ENCODE measurements at places on chromosomes 16 and 17.

- DNase-seq: no peak
Observed at GRCh38 chr16:57539072-57539796, 2.9 kb upstream of the CCDC102A start.

GRCh38 chr17:28398280-28398981 lies 7.6 kb downstream of the SLC46A1 start:
- no peak for DNase-seq

- DNase-seq: no peak
Observed at GRCh38 chr17:27741361-27741861, 58.9 kb downstream of the NOS2 start.

- no peak for DNase-seq
Observed at GRCh38 chr17:44536090-44536953, 21.0 kb upstream of the FZD2 start.

GRCh38 chr16:59238246-59238645 lies 504.1 kb upstream of the GOT2 start:
- no peak for DNase-seq

DNA sequence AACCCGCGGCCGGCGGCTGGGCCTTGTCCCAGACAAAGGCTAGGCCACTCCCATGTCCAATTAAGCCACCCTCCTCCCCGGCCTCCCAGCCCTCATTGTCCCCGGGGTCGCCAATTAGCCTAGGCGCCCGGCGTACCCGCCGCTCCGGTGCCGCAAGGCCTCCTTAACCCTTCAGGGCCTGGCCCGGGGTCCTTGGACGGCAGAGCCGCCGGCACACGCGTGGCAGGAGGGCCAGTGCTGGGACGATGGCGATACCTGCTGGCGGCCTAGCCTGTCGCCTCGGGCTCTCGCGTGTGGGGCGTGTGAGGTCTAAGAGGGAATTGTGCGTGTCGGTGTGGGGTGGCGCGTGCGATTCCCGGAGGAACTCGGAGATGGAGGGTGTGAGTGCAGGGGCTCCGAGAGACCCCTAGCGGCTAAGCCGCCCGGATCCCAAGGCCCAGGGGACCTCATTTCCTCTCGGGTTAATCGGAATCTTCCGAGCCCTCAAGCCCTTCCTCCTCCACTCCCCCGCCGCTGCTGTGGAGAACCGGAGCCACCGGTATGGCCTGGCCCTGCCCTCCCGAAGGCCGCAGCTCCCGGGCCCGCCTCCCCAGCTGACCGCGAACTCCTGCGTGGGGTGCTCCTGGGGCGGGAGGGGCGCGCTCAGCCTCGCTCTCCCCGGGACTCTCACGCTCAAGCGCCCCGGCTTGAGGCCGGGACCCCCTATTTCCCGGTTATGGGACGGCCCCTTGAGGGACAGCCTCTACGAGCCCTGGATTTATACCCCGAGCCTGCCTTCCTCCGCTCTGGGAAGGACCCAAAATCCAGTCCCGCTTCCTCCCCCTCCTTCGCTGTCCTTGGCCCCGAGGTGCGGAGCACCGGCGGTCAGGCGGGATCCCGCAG lies 11.9 kb downstream of the TBX2 start:
- DNase-seq: peak; percentile 52

DNA sequence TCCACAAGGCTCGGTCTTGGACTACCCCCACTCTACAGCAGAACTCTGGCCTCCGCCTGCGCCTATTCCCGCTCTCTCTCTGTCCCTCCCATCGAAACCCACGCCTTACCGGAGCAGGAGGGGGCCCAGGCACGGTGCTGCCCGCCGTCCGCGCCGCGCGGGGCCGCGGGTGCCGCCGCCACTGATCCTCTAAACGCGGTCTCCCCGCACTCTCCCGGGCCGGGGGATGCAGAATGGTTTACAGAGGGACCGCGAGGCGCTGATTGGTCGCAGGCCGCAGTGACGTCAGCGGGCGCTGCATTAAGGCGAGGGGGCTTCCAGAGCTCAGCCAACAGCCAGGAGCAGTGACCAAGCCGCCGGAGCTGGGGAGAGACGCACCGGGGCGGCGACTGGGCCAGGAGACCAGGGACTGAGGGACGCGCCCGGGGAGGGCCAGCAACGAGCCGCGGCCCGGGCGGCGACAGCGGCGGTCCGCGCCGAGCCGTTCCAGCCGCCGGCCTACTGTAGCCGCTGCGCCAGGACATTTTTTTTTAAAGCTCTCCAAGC lies 747 bp upstream of the LHX1 start:
- no peak for DNase-seq

DNA sequence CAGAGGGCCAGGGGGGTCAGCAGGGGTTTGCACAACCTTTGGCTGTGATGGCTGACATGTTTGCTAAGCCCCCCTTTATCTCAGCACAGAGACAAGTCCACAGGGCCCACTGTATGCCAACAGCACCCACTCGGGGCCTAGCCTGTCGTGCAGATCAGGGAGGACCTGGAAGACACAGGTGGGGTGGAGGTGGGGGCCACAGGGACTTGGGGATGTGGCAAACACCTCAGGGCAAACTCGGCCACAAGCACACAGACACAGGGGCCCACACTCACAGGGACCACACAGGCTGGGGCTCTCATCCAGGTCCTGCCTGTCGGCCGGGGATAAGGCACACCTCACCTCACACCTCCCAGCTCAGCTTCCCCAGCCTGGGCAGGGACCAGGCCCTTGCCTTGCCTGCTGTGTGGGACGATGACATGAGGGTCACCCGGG lies 87.9 kb downstream of the C16orf78 start:
- no peak for DNase-seq

GRCh38 chr17:60846175-60846574 lies 168.5 kb downstream of the BCAS3 start:
- DNase-seq: no peak

- DNase-seq: no peak
Observed at GRCh38 chr16:15952265-15952711, 2.9 kb downstream of the ABCC1 start.

GRCh38 chr17:63549289-63549945 lies 860 bp upstream of the DCAF7 start:
- peak; percentile 25 for DNase-seq

DNA sequence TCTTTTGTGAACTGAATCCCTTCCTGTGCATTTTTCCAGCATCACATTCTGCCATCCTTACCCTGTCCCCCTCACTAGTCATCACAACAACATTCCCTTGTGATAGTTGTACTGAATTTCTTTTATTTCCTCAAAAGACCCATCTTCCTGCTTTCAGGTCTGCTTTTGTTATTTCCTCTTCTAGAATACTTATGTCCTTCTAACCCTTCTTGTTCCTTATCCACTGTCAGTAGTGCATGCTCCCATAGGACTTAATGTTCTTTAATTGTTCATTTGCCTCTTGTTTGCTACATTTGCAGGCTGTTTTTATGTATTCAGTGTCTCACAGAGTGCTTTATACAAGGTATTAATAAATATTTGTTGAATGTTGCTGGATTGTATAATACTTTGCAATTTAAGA lies 73.0 kb downstream of the BCAS3 start:
- no peak for DNase-seq

DNA sequence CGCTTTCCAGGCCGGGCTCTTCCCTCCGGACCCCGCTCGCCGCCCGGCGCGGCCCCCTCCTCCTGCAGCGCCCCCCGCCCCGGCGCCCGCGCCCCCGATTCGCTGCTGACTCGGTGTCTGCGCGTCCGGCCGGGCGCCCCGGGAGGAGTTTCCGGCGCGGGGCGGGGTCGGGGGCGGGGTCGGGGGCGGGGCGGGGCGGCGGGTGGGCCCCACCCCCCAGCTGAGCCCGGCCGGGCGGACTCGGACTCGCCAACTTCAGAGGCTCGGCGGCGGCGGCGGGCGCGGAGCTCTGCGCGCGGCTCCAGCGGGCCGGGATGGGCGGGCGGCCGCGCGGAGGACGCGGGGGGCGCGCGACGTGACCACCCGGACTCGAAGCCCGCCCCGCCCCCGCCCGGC lies at the start of gene METRNL:
METRNL (plus strand) TSS at position 258 of the 396 bp plus-strand sequence. CDS start 207 bp downstream, outside the sequence.
- DNase-seq: peak; percentile 63

DNA sequence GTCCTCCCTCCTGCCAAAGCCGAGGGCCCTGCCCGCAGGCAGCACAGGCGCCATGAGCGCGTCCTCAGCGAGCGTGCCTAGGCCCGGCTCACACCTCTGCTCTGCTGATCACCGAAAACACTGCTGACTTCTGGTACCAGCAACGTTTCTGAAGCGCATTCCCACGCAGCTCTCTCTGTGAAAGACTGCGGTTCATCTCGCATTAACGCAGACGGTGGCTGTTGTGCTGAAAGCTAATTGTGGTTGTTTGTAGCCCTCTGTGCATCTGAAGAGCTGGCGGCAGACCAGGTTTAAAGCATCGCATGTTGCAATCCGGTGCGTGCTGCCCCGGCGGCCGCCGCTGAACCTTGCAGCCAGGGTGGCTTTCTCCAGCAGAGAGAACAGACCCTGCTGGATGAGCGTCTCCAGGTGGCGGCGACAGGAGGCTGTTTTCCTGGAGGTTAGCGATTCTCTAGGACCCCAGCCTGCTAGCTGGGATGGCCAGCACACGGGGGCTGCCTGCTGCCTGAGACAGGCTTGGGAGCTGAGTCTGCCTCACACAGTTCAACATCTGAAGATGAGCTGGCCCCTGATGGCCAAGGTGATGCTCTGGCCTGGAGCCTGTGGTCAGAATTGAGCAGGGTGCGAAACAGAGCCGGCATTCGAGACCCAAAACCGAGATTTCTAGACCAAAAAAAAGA lies 49.8 kb upstream of the CHMP6 start:
- no peak for DNase-seq

- DNase-seq: no peak
Observed at GRCh38 chr16:50616386-50616785, 64.7 kb downstream of the SNX20 start.

DNA sequence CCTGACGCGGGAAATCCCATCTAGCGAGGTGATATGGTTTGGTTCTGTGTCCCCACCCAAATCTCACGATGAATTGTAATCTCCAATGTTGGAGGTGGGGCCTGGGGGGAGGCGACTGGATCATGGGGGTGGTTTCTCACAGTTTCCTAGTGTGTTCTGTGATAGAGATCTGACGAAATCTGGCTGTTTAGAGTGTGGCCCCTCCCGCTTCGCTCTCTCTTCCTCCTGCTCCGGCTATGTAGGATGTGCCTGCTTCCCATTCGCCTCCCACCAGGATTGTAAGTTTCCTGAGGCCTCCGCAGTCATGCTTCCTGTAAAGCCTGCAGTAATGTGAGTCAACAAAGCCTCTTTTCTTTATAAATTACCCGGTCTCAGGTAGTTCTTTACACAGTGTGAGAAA lies 31.6 kb downstream of the IFT140 start:
- no peak for DNase-seq

GRCh38 chr17:27802033-27802432 lies 1.7 kb upstream of the NOS2 start:
- DNase-seq: no peak

DNA sequence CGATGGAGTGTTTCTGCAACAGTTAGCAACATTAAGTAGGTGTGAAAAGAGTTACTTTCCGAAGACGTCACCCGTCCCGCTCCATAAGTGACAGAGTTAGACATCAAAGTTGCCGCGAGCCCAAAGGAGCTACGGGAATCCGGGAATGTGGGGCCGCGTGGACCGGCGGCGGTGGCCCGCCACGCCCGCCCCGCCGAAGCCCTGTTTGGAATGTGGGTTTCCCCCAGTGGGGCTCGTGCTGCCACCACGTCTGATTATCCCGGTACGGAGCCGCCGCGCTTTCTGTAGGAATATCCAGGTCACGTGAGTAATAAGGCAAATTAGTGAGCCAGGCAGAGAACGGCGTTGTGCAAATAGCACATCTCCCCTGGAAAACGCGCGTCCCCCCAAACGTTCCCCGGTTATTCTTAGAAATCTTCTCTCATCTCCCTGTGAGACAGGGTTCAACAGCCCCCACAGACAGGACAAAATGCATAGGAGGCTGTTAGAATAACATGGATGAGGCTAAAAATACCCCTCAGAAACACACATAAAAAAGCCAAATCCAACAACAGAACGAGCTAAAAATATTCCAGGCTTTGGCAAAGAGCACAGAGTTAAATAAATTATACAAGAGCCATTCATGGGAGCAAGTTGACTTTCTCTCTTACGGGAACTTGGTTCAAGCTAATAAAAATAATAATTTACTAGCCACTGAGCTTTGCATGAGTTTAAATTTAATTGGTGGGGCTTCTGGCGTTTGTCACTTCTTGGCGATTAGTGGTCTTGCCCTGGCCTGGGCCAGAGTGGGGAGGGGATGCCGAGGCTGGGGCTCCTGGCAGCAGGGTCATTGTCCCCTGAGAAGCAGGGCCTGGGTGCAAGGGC lies 8.6 kb downstream of the BAHCC1 start:
- DNase-seq: no peak

GRCh38 chr17:73932216-73932749 lies 271.2 kb upstream of the RPL38 start:
- DNase-seq: no peak

GRCh38 chr16:16996827-16997226 lies 473.9 kb downstream of the XYLT1 start:
- no peak for DNase-seq

- DNase-seq: no peak
Observed at GRCh38 chr17:49552070-49552751, 23.5 kb upstream of the NXPH3 start.

GRCh38 chr17:1639549-1640180 lies 5.9 kb downstream of the SCARF1 start:
- DNase-seq: no peak

GRCh38 chr16:854808-855410 lies 54.4 kb upstream of the GNG13 start:
- DNase-seq: no peak

GRCh38 chr16:66534376-66534799 lies 15.5 kb downstream of the TK2 start:
- DNase-seq: no peak

- no peak for DNase-seq
Observed at GRCh38 chr17:6286233-6286632, 148.7 kb downstream of the AIPL1 start.

DNA sequence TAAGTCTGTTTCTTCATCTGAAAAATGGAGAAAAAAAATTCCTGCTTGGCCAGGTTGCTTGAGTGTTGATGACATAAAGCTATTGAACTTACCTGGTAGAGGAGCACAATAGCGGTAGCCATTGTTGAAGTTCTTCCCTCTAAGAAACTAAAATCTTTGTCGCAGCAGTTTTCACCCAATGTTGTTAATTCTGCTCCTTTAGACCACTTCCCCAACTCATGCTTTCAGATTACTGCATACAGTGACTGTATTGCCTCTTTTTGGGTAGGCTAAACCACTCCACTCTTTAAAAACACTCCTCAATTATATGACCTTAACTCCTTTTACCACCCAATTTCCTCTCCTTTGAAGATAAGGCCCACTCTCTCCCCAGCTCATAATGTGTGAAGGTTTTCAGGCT lies 35.7 kb upstream of the CCL2 start:
- no peak for DNase-seq

Data from NCI-H460 (cell line).